Gastroesophageal sphincter (tissue), 4 donors: ENCODE measurements at places on chromosomes 7 and 10.

DNA sequence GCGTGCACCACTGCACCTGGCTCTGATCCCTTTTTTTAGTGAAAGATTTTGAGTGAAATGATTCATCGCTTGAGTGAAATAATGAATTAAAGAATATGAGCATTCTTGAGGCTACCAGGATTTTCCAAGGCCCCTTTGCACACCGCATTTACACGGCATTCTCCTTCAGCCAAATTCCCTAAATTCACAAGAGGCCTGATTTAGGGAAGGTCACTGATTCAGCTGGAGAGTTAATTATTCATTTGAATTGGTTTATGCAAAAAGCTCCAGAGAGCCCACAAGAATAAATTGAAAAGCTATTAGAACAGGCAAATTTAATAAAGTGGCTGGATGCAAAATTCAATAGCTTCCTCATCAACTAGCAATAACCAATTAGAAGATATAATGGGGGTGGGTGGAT, 46.5 kb downstream of the LEP start:
- ATAC-seq, result no peak

GRCh38 chr7:88919478-88920131, 124.1 kb upstream of the TEX47 start:
- ATAC-seq, result no peak

- ATAC-seq, result no peak
Observed at GRCh38 chr10:24989867-24990266, 26.1 kb downstream of the ENKUR start.

GRCh38 chr10:29861811-29862505, 197.4 kb downstream of the JCAD start:
- no peak for ATAC-seq

DNA sequence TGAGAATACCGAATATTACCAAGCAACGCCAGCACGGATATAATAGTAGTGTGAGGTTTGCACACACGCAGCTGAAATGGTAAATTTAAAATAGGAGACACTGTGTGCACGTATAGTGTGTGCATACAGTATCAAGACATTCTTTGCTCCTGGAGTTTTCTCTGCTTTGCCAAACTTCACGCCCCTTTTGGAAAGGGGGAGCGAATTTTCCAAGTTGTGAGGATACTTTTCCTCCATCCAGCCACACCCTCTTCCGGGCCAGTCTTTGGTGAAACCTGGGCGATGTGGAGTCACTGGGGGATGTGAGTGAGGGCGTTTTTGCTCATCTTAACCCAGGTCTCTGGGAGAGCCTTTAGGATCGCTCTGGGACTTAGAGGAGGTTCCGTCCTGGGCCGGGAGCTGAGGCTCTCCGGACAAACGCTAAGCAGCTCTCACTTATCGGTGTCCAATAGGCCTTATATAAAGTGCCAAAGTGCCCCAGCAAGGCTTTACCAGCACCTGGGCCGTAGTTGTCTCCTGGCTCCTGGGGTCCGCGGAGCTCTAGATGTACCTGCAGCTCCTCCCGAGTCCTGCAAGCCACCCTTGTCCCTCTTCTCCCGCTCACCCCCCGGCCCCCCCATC, 160.0 kb upstream of the MKI67 start:
- ATAC-seq, result no peak

GRCh38 chr7:414681-415560, 104.7 kb downstream of the PDGFA start:
- ATAC-seq, result no peak

DNA sequence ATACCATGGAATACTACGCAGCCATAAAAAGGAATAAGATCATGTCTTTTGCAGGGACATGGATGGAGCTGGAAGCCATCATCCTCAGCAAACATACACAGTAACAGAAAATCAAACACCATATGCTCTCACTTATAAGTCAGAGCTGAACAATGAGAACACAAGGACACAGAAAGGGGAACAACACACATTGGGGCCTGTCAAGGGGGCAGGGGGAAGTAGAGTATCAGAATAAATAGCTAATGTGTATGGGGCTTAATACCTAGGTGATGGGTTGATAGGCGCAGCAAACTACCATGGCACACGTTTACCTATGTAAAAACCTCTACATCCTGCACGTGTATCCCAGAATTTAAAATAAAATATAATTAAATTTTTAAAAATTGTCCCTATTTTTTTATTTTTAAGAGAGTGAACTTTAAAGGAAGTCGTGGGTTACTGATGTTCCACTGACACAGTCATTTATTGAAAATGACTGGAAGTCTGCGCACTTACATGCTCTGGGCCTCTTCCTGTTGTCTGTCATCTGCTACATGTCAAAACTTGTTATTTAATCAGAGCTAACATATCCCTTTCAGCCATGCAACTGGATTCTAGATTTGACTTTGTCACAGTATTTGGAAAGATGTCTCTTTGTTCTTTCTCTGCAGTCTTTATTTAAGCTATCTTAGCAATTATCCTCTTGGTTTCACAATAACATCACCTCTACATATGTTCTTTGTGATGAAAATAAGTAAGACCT, 73.7 kb upstream of the ABCB5 start:
- ATAC-seq, result no peak

- ATAC-seq, result no peak
Observed at GRCh38 chr7:143233816-143234532, 12.1 kb downstream of the TAS2R40 start.

DNA sequence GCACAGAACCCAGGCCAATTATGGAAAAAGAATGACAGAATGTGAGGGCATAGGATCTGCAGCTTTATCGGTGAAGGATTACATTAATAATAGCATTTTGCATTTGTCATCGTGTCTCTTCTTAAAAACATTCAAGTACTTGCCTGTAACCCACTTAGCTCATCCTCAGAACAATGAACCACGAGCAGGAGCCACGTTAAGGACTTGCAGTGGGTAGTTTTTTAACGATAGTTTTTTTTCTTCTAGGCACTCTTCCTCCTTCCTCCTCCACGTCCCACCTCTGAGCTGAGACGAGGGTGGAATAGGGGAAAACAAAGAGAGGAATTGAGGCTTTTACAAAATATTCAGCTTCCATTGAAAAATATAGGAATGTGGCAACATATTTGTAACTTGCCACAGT, 27.1 kb downstream of the CDHR3 start:
- ATAC-seq, result no peak

DNA sequence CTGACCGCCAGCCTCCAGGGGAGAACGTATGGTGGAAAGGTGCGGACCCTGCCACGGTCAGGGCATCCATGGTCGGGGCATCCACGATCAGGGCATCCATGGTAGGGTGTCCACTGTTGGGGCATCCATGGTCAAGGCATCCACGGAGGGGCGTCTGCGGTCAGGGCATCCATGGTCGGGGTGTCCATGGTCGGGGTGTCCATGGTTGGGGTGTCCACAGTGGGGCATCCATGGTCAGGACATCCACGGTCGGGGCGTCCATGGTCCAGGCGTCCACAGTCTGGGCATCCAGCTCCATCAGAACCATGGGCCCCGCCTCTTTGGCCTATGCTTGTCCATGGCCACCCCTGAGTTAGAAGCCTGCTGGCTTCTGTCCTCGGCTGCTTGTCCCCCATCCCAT, 148.1 kb downstream of the ADARB2 start:
- ATAC-seq, result no peak

- ATAC-seq, result no peak
Observed at GRCh38 chr7:44961844-44962482, 16.9 kb downstream of the MYO1G start.

DNA sequence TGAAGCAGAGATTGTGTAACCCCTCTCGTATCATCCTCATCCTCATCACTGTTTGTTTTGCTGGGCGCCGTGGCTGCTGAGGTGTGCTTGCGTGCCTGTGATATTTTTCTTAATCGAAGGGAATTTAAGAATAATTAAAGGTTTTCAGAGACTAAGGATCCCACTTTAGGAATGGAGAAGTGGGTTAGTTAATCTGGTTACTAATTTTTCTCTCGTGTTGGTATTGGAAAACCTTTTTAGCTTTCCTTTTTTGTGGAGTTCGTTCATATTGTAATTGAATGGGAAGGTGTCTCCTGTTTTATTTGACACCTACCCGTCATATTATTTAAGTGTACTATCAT, 1.3 kb downstream of the UBN2 start:
- ATAC-seq, result no peak

GRCh38 chr7:2715341-2716231, 27.6 kb downstream of the AMZ1 start:
- no peak for ATAC-seq

DNA sequence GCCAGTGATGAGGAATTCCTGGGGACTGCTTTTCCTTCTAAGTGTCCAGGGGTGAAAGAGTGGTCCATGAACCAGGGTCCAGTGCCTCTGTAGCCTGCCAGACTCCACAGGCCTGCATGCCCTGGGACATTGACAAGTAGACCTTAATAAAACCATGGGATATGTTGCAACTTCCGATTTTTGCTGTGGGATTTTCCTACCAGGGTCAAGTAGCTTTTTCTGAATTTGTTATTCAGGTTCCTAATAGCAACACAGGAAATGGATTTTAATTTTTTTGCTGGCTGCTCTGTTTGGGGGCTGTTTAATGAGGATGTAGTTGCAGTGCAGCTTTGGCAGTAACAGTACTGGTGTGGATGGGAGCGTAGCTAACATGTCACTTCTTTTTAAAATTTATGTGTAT, 42.1 kb downstream of the WBP1L start:
- ATAC-seq, result peak; percentile 21

DNA sequence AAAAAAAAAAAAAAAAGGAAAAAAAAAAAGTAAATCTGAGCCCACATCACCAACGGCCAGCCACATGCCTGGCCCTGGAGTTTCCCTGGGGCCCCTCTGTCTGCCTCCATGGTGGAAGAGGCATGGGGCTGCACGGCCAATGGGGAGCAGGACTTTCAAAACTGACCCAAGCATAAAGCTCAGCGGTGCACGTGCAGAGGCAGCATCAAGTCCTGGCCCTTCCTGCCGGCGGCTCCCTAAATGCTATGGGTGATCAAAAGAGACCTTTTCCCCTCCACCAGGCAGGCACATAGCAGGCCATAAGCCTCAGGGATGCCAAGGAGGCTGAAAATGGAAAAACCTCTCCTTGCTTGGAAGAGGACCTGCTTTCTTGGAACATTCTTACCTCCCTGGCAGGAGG, 94.3 kb downstream of the OAT start:
- ATAC-seq, result no peak

DNA sequence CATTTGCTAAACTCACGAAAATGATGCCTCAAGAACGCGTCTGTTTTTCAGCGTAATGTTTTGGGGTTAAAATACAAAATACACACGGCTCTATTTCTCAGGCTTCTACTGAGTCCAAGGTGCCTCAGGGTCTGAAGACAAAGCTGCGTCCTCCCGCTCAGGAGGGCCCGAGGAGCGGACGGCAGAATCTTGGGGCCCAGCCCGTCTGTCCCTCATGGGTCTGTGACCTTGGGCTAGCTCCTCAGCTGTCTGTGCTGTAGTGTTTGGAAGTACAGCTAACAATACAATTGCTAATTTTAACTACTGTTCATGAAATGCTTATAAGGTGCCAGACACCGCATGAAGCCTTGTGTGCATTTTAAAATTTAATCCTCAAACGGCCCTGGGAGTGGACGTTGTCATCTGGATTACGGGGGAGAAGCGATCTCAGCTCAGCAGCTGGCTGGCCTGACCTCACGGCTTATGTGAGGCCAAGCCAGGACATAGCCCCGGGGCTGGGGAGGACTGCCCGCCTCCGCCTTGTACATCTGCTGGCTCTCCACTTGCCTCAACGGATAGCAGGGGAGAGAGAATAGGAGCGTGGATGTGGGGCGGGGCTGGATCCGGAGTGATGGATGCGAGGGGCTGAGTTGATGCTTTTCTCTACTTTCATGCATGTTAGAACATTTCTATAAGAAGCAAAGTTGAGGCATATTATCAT, 357.4 kb downstream of the GLRX3 start:
- no peak for ATAC-seq

DNA sequence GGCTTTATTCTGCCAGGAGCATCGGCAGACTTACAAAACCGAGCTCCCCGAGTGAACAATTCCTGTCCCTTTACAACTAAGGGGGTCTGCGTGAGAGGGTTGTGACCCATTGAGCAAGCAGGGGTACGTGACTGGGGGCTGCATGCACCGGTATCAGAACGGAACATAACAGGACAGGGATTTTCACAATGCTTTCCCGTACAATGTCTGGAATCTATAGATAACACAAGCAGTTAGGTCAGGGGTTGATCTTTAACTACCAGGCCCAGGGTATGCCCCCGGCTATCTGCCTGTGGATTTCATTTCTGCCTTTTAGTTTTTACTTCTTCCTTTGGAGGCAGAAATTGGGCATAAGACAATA, 38.1 kb upstream of the GSDME start:
- no peak for ATAC-seq

DNA sequence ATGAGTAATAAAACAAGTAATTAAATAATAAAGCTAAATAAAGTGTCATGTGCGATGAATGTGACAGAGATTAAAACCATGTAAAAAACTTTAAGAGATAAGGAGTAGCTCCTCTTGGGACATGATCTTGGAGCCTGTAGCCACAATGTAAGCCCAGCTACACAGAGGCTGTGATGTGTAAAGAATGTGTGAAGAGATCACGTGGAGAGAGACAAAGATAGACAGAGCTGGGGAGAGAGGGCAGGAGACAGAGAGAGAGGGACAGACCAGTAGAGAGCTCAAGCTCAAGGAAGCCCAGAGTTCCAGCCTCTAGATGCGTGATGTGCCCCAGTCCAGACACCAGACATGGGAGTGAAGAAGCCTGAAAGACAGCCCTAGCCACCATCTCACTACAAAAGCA, 644.1 kb downstream of the TNS3 start:
- no peak for ATAC-seq

GRCh38 chr7:109763611-109764010, 1193.9 kb downstream of the DNAJB9 start:
- ATAC-seq, result no peak

DNA sequence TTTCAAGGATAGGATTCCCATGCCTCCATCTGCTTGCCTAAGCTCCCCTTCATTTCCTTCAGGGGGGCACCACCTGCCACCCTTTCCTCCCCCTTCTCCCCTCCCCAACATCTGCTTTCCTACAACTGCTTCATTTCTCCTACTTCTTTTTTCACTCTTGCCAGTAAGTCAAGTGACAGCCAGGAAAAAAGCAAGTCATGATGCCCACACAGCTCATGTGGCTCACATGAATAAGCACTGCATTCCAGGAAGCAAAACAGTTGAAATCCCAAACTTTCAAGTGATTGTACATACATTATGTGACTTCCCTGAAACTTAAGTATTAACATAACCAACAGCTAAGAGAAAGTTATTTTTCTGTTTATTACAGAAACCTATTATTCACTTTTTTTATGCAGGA, 78.6 kb downstream of the TNS3 start:
- ATAC-seq, result no peak

DNA sequence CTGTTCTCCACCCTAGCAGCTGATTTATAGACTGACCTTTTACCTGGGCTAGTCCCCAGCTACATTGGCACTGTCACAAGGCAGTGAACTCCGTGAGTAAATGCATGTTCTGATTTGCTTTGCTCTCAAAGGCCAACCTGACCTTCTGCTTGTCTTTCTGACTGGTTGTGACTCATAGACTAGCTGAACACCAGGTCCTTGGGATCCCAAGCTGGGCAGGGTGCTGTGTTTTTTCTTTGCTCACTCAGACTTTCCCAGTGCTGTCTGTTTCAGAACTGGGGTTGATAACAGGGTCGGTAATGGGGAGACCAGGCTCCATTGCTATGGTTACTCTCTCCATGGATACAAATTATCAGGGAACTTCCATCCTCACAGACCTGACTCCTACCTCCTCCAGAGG, 35.0 kb downstream of the EVX1 start:
- ATAC-seq, result no peak

GRCh38 chr7:149369497-149369896, 91.4 kb downstream of the ZNF777 start:
- no peak for ATAC-seq

GRCh38 chr10:100380400-100380799, 33.4 kb downstream of the SCD start:
- no peak for ATAC-seq

- ATAC-seq, result peak; percentile 38
Observed at GRCh38 chr10:79435271-79436065, 10.0 kb downstream of the ZCCHC24 start.
